ENCODE measurements at places on chromosomes 7 and 10.

DNA sequence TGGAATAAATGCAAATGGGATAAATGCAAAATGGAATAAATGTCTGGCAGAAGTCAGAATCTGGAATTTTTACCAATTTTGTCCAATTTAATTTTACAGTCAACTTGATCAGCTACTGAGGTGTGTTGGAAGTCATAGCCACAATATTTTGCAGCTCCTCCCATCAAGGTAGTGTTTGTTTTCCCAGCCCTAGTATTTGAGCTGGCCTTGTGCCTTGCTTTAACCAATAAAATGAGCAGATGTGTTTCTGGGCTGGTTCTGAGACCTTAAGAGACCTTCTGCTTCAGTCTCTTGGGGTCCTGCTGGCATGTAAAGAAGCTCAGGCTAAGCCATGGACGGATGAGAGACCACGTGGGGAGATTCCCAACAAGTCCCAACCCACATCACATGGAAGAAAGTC, 42.7 kb upstream of the RSBN1L start:
- DNase-seq, result no peak

- DNase-seq, result no peak
These were observed 167.8 kb downstream of the CDCA7L start for GRCh38 chr7:21777921-21778320.

DNA sequence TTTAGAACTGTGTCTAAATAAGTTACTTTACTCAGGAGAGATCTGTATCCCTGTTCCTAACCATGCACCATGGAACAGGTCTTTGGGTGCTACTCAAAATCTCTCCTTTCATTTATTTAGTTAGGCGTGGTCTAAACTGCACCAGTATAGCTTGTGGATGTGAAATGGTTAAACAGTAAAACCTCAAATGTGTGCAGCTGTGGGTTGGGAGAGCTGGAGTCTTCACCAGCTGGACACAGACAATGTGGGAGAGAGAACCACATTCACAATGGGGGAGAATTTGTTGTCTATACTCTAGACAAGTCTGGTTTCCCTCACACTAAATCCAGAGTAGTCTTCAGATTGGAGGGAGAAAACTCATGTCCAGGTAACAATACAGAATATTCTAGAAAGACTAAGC, 31.2 kb upstream of the IKZF1 start:
- no peak for DNase-seq

- no peak for DNase-seq
These were observed 73.7 kb downstream of the ARL4A start for GRCh38 chr7:12761111-12761510.

GRCh38 chr10:52066383-52066782, 247.7 kb upstream of the DKK1 start:
- no peak for DNase-seq

- DNase-seq, result peak; percentile 26
These were observed 687 bp downstream of the EPDR1 start for GRCh38 chr7:37920849-37921805.

- peak; percentile 40 for DNase-seq
These were observed 1.1 kb downstream of the DENND2A start for GRCh38 chr7:140639366-140640053.

- DNase-seq, result no peak
These were observed 125.6 kb upstream of the TNRC18 start for GRCh38 chr7:5549096-5549763.

- DNase-seq, result no peak
These were observed 126.0 kb downstream of the DNAJB6 start for GRCh38 chr7:157462840-157463239.

- no peak for DNase-seq
These were observed 162.4 kb upstream of the MEOX2 start for GRCh38 chr7:15848901-15849300.

- DNase-seq, result no peak
These were observed 397.2 kb upstream of the IGFBP3 start for GRCh38 chr7:46318276-46318675.

DNA sequence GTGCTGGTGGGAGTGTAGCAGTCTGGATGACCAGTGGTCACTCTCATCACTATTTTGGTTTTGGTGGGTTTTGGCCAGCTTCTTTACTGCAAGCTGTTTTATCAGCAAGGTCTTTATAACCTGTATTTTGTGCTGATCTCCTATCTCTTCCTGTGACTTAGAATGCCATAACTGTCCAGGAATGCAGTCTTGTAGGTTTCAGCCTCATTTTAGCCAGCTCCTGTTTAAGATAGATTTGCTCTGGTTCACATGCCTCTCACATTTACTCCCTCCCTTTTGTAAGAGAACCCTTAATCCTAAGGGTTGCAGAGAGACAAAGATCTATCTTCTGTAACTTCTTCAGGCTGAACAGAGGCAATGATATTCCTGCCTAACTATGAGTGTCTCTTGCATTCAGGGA, 51.2 kb upstream of the INHBA start:
- no peak for DNase-seq

DNA sequence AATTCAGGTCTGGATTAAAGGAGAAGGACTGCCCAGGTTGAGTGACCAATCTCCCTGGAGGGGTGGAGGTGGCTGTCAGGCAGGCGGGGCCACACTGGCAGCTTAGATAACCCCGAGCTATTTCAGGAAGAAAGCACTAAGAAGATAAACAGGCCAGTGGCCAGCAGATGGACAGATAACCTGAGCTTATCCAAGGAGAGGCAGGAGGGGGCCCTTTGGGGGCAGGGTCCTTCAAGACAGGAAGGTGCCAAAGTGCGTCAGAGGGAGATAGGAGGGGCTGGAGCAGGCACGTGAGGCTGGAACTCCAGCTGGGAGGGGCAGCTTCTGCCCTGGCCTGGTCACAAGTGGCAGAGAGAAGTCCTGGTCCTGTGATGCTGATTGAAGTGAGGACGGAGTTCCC, 29.8 kb upstream of the PODXL start:
- DNase-seq, result peak; percentile 45

GRCh38 chr7:106626376-106627164, 34.4 kb downstream of the CCDC71L start:
- DNase-seq, result no peak

DNA sequence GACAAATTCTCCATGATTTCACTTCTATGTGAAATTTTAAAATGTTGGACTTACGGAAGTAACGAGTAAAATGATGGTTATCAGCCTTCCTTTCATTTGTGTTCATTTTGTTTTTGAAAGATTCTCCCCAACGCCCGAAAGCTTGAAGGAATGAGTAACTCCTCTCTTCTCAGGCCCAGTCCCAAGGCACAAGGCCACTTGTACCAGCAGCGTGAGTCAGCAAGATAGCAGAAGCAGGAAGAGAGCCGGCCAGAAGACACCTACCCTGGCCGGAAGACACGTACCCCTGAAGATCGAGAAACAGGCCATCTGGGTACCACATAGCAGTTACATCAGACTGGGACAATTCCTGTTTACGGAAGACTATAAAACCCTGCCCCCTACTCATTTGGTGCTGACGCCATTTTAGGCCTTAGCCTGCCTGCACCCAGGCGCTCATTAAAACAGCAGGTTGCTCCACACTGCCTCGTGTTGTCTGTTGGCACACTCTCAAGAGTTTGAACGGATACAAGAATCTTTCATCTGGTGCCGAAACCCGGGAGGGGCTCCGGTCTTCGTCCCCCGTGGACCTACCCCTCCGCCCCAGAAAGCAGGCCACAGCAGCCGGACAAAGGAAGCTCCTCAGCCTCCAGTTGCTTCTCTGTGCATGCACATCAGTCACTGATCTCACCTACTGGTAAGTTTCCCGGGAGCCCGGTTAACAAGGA, 60.4 kb downstream of the LRRC17 start:
- no peak for DNase-seq

DNA sequence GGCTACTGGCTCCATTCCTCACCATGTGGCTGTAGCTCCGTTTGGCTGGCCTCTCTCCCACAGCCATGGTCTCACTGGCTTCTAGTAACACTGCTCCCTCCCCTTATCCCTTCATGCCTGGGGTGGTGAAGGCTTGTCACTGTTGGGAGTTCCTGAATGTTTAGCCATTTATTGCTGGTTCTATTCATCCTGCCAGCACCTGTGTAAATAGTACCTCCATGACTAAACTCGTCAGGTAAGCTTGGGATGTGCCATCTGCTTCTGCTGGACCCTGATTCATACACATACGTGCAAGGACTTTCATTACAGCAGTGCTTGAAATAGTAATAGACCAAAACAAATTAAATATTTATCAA, 61.6 kb downstream of the CCDC71L start:
- no peak for DNase-seq

- peak; percentile 26 for DNase-seq
These were observed 34.1 kb downstream of the SEM1 start for GRCh38 chr7:96675548-96675947.

DNA sequence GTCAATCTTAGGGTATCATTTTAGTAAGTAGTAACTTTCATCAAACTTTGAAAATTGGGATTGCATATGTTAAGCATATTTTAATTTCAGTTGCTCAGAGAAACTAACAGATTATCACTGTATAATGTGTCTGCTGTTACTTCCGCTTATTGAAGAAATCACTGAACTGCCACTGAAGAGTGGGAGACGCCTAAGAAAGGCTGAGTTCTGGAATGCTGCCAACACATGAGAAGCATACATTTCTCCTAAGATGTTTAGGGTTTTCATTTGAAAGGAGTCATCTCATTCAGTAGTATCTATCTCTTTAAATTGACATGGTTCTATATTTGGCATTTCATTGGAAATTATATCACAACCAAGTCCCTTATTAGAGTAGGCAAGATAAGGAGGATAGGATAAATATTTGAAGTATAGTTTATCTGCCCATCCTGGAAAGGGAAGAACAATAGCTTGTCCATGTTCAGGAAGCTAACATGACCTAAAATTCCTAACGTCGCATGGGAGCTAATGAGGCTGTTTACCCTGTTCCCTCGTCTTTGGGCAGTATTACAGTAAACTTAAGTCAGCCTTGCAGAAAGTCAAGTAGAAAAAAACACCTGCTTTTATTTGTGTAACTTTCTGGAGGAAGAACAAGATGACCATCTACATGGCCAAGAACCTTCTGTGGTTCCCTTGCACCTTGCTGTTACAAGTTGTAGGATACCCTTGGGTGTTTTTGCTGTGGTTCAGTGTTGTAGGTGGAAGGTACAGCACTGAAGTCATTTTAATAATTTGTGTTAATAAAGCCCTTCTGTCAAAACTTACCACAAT, 67.3 kb downstream of the NHLRC2 start:
- no peak for DNase-seq

DNA sequence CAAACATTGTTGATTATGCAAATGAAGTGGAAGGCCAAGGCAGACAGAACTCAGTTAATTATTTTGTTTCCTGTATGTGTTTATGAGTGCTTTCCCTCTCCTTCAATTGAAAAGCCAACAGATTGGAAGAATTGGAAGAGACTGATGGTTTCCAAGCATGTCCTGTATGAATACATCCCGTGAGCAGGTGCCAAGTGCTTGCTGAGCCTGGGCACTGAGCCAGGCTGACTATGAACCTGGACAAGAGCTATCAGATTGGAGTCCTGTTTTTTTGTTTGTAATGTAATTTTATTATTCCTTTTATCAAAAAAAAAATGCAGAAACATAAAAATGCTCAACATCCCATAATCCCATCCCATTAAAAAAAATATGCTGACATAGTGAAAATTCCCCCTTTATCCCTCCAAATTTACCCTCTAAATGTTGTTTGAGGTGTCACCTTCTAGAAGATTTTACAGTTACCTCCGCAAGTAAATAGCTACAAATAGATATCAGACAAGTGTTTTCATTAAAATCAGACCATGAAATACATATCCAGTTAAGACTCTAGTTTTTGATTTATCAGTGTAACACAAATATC, 449.5 kb downstream of the GRID1 start:
- DNase-seq, result no peak

DNA sequence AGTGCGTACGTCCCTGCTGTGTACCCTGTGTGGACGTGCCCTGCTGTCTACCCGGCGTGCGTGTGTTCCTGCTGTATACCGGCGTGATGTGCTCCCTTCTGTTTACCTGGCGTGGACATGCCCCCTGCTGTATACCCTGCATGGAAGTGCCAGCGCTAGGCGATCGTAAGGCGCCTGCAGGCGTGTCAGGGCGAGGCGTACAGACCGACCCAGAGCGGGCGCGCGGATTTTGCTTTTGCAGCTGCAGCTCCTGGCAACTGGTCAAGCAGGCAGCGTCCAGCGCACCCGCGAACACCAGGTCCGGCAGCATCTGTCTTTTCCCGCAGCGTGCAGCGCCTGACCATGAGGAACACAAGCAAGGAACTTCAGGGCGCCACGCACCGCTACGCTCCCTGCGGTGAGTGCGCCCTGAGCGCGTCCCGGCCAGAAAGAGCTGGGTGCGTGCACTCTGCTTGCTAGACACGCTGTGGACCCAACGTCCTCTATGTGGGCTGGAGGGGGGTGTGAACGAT, 680 bp downstream of the C7orf57 start:
- no peak for DNase-seq

DNA sequence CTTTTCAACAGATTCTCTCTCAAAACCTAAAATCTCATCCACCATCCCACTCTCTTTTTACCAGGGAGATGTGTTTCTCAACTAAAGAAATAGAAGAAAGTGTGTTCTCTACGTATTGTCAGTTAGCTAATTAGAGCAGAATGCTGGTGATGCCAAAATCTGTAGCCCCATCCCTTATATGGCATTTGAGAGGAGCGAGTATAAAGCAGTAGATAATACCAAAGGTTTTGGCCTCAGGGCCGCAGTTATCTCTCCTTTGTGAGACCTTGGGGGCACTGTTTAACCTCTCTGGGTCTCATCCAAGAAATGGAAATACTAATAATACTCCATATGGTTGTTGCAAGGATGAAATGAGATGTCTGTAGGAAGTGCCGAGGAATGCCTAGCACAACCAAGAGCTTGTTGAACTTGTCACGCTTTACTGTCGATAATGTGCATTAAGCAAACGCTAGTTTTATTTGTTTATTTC, 456 bp upstream of the DLD start:
- DNase-seq, result no peak

DNA sequence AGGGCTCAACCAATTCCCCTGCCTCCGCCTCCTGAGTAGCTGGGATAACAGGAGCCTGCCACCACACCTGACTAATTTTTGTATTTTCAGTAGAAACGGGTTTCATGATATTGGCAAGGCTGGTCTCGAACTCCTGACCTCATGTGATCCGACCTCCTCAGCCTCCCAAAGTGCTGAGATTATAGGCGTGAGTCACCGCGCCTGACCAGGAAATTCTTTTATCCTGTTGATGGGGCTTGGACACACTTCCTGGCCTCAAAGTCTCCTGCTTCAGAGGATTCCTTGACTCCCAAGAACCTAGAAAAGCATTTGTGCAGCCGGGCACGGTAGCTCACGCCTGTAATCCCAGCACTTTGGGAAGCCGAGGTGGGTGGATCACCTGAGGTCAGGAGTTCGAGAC, 16.2 kb downstream of the ZNF425 start:
- DNase-seq, result no peak
